ENCODE measurements at places on chromosomes 3 and 15.

DNA sequence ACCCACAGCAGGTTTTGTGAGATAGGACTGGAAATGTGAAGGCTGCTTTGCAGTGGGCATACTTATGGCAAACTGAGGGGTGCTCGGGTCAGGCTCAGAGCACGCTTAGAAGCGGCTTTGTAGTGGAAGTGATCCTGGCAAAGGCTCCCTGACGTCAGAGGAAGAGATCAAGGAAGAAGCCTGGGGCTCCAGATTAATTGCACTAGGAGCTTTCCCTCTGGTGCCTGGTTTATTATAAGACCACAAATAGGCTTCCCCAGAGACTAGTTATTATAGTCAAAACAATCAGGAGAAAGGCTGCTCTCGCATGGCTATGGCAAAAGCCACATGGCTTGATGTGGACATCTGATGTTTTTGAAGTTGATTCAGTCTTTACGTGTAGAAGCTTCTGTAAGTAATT lies 515.1 kb downstream of the GABRG3 start:
- DNase-seq, result no peak

DNA sequence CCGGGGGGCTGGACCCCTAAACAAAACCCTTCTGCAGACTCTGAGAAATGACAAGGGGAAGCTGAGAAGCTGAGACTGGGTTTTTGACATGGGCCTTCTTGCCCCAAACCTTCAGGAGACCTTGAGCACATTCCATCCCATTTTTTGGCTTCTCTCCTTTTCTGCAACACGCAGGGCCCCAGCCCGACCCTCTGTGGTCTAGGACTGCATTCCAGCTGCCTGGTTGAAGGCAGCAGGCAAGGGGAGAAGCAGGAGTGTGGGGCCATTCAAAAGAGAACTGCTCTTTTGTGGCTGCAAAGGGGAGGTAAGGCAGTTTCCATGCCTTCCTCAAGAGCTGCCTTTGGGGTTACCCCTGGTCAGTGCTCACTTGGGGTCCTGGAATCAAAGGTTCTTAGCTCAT lies 263.0 kb downstream of the TLE3 start:
- DNase-seq, result no peak

DNA sequence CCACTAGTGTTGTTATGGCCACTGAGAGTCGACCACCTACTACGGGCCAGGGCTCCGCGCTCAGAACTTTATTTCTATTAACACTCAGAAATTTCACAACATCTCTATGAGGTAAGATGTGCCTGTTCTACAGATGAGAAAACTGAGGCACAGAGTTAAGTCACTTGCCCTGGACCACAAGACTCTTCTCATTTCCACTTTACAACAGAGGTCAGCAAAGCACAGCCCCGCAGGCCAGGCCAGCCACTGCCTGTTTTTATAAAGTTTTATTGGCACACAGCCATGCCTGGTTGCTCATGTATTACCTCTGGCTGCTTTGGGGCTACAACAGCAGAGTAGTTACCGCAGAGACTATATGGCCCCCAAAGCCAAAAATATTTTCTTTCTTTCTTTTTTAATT lies 503.6 kb downstream of the SHQ1 start:
- no peak for DNase-seq

DNA sequence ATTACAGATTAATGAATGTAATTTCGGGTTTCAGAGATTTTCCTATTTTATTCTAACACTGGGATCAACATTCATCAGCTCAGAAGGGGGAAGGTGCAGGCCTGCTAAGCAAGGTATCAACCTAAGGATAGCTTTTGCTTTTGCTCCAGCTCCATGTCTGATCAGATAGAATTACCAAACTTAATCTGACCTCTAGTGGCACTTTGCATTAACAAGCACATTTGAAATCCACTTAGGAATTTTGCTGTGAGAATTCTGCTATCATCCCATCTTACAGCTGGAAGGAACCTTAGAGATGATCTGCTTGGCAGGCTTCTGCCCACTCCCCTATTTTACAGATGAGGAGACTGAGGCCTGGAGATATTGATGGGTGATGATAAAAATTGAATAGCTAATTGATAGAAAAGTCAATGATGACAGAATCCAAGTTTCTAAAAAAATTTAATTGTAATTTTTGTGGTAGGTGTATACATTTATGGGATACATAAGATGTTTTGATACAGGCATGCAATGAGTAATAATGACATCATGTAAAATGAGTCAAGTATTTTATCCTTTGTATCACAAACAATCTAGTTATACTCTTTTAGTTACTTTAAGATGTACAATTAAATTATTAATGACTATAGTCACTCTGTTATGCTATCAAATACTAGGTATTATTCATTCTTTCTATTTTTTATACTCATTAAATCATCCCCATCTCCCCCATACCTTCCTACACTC lies 209.2 kb upstream of the ZPLD1 start:
- no peak for DNase-seq

DNA sequence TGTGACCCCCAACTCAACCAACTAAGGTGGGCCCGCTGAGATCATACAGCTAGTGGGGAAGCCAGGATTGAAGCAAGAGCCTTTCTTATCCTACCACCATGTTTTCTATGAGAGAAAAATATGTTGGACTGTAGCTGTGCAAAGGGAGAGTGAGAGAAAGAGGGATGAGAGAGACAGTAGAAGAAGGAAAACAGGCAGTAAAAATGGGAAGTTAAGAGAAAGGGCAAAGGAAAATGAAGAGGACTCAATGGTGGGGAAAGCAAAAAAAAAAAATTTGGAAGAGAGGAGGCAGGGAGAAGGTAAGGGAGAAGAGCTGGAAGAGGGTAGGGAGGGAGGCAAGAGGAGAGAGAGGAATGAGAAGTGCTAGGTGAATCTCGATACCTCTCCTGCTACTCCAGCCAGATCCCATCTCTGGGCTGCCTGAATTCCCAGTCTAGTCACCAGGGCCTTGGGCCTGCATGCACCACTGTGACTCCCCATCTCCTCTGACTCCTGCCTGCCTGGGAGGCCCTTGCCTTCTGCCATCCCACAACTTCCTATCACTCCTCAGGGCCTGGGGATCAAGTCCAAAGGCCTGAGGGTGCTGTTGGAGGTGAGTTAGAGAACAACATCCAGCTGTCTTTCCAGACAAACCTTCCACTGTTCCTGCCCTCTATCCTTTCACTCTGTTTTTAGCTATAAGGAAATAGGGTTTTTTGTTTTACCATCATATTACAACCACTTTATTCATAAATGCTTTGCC lies 15.7 kb downstream of the FAM81A start:
- no peak for DNase-seq

DNA sequence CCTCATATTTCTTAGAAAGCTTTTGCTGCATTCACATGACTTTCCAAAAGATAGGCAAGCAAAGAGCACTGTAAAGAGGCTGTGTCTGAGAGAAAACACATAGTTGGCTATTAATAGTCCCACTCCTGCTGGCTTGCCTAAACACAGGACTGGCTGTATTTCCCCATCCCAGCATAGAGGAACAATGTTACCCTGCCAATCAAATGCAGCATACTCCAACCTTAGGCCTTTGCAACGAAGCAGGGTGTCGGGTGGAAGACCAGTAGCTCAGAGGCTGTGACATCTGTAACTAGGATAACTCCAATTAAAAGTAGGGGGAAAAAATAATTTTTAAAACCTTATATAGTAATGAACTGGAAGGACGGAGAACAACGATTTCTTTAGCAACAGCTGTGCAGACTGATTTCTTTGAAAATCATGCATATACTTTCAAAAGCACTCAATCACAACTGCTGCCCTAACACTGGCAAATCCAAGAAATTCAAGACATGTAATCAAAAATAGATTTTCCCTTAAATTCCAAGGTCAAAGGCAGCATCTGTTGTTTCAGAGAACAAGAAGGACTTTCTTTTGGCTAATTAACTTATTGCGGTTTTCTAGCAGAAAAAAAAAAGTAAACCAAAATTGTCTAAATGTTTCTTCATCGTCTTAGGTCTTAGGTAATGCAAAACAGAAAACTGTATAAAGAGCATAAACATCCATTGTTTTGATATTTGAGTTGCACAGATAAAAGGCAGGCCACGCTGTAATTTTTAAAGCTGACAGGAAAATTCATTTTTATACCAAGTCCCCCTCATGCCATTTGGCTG lies 139.3 kb downstream of the TNIK start:
- no peak for DNase-seq

GRCh38 chr15:50735156-50735555 lies 30.4 kb downstream of the SPPL2A start:
- no peak for DNase-seq

- DNase-seq, result no peak
Observed at GRCh38 chr15:38531509-38531908, 33.1 kb downstream of the RASGRP1 start.

DNA sequence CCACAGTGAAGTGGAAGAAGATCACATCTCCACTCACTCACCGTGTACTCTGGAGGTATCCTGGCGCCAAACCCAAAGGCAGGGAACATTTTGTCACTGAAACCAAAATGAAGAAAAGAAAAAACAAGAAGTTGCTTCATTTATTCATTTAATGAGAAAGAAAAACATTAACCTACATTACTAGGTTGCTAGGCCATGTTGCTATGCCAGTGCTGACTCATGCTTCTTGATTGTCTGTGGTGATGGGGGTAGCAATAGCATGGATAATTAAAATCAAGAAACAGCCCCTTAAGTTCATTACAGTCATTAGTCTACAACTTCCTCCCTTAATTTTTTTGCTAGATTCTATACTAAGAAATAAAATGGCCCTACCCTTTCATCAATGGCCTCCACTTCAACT lies 52.7 kb upstream of the MRPL3 start:
- DNase-seq, result no peak

DNA sequence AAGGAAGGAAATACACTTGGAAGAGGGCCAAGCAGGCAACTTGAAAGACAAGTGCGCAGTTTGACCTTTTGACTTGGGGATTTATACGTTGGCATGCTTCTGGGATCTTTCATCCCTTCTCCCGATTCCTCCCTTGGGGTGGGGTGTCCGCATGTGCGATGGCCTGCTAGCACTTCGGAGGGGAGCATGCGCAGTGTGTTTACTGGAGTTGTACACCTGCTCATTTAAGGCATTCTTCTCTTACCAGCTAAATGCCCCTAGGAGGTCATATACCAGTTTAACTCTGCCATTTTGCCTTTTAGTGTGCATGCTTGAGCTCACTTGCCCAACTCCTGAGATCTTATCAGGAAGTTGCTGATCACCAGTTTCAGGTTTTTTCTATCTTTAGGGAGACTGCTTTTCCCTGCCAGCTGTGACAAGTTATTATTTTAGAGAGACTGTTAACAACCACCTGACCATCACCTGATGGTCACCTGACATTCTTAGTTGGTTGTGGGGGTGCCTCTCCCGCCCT lies 63.5 kb downstream of the BFSP2 start:
- no peak for DNase-seq

DNA sequence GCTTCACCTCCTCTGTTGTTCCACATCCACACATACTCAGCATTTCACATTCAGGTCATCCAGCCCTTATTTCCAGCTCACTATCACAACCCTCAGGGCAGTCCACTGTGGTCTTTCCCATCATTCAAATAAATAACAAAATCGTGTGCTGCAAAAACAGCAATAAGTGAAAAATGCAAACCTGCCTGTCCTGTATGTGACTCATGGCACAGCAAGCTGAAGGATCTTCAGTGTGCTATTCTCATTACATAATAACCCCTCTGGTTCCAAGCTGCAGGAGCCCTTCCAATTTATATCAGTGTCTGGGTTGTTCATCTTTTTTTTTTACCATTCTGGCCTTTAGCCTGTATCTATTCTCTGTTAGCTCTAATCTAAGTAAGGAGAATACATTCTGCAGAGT lies 185.3 kb upstream of the UBE2E2 start:
- no peak for DNase-seq

DNA sequence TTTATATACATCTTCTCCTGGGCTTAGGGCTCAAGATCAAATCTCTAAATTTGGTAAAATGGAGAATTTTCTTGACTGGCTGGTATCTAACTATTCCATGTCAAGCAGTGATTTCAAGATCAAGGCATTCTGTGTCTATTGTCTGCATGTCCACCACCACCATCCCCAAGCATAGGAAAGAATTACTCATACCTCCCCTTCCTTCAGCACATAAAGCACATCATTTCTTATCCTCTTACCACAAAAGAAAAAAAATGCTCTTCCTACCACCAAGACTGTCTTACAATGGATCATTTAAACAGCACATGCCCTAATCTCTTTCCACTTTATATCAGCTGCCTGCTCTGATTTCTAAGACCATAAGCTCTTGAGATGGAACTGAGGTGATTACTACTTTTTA lies 470.5 kb upstream of the THBS1 start:
- no peak for DNase-seq

- no peak for DNase-seq
Observed at GRCh38 chr15:41609123-41609522, 50.1 kb downstream of the TYRO3 start.

- DNase-seq, result no peak
Observed at GRCh38 chr3:189822726-189823125, 191.5 kb downstream of the TP63 start.

- no peak for DNase-seq
Observed at GRCh38 chr3:14606669-14607339, 44.8 kb upstream of the CCDC174 start.

DNA sequence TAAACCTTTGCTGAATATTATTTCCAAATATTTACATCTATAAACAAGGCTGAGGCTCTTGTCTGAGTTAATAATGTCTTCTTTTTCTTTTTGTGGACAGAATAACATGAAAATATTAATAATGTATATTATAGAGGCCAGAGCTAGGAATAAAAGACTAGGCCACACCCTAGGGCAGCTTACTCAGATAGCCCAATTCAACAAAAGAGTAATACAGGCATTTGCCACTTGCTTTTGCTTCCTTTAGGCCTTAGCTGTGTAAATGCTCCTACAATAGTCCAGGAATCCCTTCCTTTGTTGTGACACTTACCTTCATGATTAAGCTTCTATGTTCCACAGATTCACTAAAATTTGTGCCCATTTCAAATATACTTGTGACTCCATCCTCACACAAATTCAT lies 16.5 kb downstream of the IMPG2 start:
- no peak for DNase-seq

GRCh38 chr15:56042982-56043980 lies 49.9 kb upstream of the NEDD4 start:
- DNase-seq, result no peak

GRCh38 chr15:90064911-90065681 lies 37.2 kb downstream of the IDH2 start:
- DNase-seq, result no peak

DNA sequence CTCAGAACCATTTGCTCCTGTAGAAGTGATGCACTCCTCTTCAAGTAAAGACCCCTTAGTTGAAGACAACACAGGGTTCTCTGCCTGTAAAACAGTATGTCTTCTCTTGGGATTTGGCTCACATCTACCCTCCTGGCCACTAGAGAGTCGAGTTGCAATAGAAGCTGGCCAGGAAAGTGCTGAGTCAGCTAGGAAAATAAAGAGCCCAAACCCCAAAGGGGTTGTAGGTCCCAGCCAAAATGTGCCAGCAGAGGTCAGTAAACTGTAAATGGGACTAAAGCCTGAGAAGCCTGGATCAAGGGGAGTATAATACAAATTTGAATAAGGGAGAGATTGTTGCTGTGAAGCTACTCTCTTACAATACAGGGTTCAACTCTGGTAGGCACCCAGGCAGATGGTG lies 37.2 kb upstream of the THBS1 start:
- no peak for DNase-seq

DNA sequence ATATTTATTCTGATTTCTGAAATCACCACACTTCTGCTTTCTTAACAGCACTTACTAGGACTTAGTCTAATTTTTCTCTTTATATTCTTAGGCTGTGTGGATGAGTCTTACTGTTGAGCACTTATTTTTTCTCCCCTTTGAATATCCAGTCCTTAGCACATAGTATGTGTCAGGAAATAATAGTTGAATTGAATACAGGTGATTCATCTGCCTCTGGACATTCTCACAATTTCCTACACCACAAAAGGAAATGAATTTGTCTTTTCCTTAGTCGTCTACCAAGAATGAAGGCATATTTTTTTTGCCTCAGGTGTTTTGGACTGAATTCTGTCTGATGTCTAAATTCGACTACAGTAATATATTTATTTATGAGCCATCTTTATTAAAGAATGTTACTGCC lies 204.2 kb downstream of the GHSR start:
- DNase-seq, result no peak
